Activated CD4-positive, alpha-beta memory T cell treated with anti-CD3 and anti-CD28 coated beads for 36 hours (primary cell): ENCODE measurements at places on chromosomes 3 and 15. TPM values are rescaled to one million over a fixed set of nuclear protein-coding genes. Genes with fewer than 3 reads are reported as not detected.

The ARHGEF26 gene
- total RNA-seq: 0.24 TPM

The ZSCAN2 gene
- total RNA-seq: 7.5 TPM

The BFSP2 gene
- total RNA-seq: not detected

GRCh38 chr15:70715840-70716485 lies 47.4 kb downstream of the UACA start:
- no peaks in the 10 kb centered on the region for H3K36me3 ChIP-seq
- DNase-seq: no peak
- no peaks in the 10 kb centered on the region for H3K4me1 ChIP-seq
- H3K27ac ChIP-seq: no peak overlapping the region
- H3K4me3 ChIP-seq: no peak overlapping the region
- H3K27me3 ChIP-seq: peaks cover 2% of the 10 kb centered on the region

- H3K4me3 ChIP-seq: no peak overlapping the region
- H3K4me1 ChIP-seq: no peaks in the 10 kb centered on the region
- H3K36me3 ChIP-seq: no peaks in the 10 kb centered on the region
- no peak for DNase-seq
- no peaks in the 10 kb centered on the region for H3K27me3 ChIP-seq
Observed at GRCh38 chr15:77296773-77297337, 123.0 kb downstream of the PEAK1 start.

DNA sequence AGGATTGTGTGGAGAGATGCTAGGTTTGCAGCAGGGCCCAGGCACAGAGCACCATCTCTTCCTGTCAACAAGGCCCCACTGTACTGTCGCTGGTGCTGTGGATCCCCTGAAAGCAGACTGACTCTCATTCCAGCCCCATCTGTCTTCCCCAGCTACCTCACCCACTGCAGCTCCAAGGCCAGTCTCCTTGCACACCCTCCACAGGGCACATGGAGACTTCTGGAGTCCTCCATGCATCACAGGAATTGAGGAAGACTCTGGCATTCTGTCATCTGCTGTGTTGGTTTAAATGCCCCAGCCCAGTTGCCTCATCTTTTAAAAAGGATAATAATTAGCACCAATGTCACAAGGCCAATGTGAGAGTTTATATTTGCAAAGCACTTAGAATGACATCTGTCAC lies 301.2 kb downstream of the RPLP1 start:
- peak overlapping the region; percentile 80 for H3K27ac ChIP-seq
- no peak for DNase-seq
- H3K27me3 ChIP-seq: peaks cover 10% of the 10 kb centered on the region
- H3K4me3 ChIP-seq: no peak overlapping the region
- H3K36me3 ChIP-seq: peaks cover 20% of the 10 kb centered on the region
- peaks cover 88% of the 10 kb centered on the region for H3K4me1 ChIP-seq

- no peaks in the 10 kb centered on the region for H3K36me3 ChIP-seq
- H3K27me3 ChIP-seq: no peaks in the 10 kb centered on the region
- DNase-seq: no peak
- H3K4me3 ChIP-seq: no peak overlapping the region
Observed at GRCh38 chr3:157868196-157868595, 238.0 kb downstream of the SHOX2 start.

DNA sequence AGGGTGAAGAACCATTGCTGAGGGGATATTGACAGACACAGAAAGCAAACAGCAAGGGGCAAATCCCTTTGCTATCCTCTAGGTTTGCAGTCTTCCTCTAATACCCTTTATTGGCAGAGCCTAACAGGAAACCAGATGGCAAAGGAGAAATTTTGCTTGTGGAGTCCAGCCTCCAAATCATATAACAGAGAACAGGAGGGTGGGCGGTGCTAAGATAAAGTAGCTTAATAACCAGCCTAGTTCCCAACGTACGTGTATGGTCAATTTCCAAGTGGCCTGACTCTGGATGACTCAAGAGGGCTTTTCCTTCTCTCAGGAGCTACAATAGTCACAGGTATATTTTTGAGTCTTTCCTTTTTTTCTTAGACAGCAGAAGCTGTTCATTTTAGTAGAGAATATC lies 404.5 kb downstream of the PDCD6IP start:
- no peaks in the 10 kb centered on the region for H3K4me1 ChIP-seq
- H3K4me3 ChIP-seq: no peak overlapping the region
- H3K27me3 ChIP-seq: peaks cover 2% of the 10 kb centered on the region
- no peak for DNase-seq
- H3K36me3 ChIP-seq: no peaks in the 10 kb centered on the region
- no peak overlapping the region for H3K27ac ChIP-seq
